CD4-positive, alpha-beta T cell treated with Interleukin-15 for 4 hours (primary cell): ENCODE measurements at places on chromosomes 12 and 14.

DNA sequence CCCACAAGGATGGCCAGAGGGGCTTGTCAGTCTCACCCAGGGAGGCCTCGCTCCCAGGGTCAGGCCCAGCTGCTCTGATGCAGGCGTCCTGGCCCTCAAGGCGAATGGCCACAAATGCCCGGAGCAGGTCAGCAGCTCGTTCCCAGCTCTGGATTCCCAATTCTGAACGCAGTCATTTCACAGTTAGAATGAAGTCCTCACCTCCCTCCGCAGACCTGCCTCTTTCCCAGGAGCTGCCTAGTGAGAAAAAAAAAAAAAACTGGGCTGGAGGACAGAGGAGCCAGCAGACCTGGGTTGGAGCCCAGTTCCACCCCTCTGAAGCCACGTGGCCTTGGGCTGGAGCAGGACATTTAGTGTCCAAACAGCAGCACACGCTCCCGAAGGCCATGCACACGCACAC, 62.2 kb upstream of the DIO3 start:
- DNase-seq, result no peak

DNA sequence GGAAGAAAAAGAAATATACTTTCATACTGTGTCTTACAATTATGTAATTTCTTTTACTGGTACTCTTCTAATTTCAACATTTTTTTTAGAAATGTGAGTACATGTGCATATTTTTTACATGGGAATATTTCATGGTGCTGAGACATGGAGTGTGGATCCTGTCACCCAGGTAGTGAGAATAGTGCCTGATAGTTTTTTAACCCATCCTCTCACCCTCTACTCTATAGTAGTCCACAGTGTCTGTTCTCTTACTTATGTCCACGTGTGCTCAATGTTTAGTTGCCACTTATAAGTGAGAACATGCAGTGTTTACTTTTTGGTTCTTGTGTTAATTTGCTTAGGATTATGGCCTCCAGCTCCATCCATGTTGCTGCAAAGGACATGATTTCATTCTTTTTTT, 548.8 kb downstream of the AACS start:
- no peak for DNase-seq

DNA sequence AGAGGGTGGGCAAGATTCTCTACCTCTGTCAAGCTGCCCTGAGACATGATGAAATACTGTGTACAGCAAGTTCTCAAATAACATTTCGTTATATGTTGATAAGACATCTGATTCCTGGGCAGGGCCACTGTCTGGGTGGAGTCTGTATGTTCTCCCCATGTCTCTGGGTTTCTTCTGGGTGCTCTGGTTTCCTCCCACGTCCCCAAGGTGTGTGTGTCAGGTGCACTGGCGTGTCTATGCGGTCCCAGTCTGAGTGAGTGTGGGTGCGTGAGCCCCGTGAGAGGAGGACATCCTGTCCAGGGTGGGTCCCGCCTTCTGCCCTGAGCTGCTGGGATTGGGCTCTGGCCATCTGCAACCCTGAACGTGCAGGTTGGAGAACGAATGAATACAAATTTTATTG, 29.6 kb downstream of the KCTD10 start:
- DNase-seq, result no peak

DNA sequence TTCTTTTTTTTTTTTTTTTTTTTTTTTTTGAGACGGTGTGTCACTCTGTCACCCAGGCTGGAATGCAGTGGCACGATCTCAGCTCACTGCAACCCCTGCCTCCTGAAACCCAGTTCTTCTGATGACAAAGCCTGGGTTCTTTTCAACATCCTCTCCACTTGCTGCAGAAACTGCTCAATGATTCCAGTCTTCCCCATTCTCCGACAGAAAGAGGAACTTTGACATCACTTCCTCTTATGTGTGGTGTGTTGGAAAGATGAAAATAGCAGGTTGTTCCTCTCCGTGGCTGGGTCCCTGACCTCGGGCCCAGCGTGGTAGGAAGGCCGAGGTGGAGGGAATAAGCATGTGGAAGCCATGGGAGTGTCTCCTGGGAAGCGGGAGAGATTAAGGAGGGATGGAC, 198.4 kb downstream of the PHETA1 start:
- DNase-seq, result no peak

DNA sequence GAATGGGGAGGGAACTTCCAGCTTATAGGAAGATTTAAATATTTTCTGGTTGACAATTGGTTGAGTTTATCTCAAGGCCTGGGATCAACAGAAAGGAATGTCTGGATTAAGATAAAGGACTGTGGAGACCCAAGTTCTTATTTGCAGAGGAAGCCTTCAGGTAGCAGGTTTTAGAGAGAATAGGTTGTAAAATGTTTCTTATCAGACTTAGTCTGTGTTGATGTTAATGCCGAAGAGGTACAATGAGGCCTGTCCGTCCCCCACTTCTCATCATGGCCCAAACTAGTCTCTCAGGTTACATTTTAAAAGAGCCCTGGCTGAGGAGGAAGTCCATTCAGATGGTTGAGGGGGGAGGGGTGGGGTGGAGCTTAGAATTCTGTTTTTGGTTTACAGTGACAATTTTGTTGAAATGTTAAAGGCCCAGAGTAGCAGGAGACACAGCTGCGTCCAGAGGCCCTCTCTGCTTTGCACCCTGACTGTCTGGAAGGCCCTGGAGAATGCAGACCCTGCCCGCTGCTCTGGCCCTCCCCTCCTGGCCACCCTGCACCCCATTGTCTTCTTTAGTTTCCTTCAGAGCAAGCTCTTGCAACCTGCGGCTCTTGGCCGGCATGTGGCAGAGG, 672.5 kb upstream of the TMEM132C start:
- DNase-seq, result no peak

DNA sequence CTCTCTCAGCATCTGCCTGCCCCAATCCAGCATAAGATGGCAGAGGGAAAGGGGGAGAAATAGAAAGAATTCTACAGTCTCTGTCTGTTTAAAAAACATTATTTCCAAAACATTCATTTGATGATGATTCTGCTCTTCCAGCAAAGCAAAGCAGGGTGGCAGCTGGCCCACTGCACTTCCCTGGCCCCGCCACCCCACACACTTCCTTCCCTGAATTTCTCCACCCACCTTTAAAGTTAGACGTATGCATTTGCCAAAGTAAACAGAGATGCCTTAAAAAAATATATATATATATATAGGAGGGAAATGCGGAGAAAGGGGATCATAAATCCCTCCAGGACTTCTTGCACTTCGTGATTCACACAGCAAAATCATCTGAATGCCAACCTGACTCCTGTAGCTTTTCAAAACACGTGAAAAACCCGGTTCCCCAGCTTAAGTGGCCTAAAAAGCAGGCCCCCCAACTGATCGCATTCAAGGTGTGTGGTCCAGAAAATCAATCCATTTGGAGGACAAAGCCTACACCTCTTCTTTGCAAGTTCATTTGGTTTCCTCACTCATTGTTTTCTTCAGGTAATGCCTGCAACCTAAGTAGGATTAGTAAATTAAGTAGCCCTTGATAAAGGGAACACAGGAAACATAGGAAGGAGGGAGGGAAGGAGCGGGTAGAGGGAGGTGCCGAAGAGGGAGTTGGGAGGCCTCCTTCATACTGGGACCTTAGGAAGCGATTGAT, 68.8 kb downstream of the LLPH start:
- no peak for DNase-seq
